ENCODE measurements at places on chromosomes 6 and 20. TPM values are rescaled to one million over a fixed set of nuclear protein-coding genes. Genes with fewer than 3 reads are reported as not detected.

- peaks cover 69% of the 10 kb centered on the region for H3K36me3 ChIP-seq
- H3K4me1 ChIP-seq, result peaks cover 84% of the 10 kb centered on the region
- no peak for DNase-seq
- H3K27me3 ChIP-seq, result no peaks in the 10 kb centered on the region
- peak overlapping the region; percentile 97 for H3K27ac ChIP-seq
- H3K4me3 ChIP-seq, result no peak overlapping the region
Observed at GRCh38 chr6:158050107-158050735, 68.6 kb downstream of the SYNJ2 start.

GRCh38 chr20:52039790-52040189 is 151.8 kb downstream of the ZFP64 start:
- H3K27me3 ChIP-seq, result peaks cover 5% of the 10 kb centered on the region
- no peak for DNase-seq
- H3K36me3 ChIP-seq, result no peaks in the 10 kb centered on the region
- no peaks in the 10 kb centered on the region for H3K4me1 ChIP-seq
- no peak overlapping the region for H3K4me3 ChIP-seq
- no peak overlapping the region for H3K27ac ChIP-seq

DNA sequence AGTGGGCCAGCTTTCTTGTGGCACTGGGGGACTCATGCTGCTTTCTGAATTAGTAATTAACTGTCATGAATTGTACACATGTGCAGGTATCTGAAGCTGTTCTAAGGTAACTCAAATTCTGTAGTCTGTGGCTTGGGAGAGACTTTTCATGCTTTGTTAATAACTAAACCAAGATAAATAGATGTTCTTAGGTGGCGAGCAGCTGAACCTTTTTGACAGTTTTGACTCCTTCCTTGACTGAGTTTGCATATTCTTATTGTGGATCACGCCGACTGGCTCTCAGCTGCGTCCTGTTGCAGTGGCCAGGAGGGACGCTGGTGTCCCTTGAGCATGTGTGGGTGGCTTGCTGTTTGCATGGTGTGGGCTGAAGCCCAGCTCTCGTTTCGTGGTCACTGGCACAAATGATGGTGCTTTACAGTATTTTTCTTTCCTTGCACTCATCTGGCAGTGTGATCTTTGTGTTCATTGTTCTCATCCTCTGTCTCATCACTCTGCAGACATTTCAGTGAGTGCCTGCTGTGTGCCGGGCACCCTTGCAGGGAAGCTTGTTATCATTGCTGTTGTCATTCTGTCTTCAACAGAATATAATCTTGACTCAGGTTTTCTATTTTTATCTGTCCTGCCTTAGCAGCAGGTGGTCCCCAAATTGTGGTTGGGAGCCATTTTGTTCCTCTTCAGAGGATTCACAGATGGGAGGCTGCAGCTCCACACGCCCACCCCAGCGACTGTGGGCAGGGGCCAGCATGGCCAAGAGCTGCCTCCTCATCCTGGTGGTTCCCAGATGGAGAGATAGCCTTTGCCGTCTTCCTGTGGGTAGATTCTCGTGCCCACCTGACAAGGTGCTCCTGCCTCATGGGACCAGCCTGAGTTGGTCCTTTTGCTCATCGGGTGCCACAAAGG is 39.6 kb downstream of the DUSP22 start:
- no peak overlapping the region for H3K4me3 ChIP-seq
- no peak overlapping the region for H3K27ac ChIP-seq
- no peaks in the 10 kb centered on the region for H3K36me3 ChIP-seq
- H3K4me1 ChIP-seq, result no peaks in the 10 kb centered on the region

DNA sequence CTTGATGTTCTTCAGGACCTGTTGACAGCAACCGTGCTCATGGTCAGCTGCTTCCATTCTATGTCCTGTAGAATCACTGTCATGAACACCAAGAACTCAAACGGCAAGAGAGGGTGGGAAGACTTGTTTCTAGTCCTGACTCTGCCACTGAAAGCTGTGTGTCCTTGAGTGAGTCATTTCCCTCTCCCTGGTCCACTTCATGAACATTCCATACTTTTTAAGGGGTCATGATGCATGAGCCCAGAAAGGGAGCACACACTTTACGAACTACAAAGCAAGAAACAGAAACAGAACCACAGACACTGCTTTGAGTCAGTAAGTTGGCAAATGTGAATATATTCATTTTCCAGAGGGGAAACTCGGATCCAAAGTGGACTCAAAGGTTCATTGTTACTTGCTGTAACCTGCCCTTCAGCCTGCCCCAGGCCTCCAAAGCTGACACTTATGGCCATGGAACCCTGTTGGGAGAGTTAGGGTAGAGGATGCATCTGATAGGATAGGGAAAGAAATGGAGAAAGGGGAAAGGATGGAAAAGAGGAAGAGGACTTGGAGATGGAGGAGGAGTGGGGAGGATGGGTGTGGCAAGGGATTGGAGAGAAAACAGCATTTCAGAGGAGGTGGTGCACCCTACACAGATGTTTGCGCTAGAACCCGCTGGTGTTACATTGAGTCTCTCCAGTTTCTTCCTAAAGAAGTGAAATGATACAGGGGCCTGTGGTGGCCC is 129.8 kb downstream of the FOXO3 start:
- peak; percentile 48 for DNase-seq
- H3K4me3 ChIP-seq, result peak overlapping the region; percentile 10
- H3K27ac ChIP-seq, result peak overlapping the region; percentile 34

Gene TSHZ2
- total RNA-seq, result not detected

GRCh38 chr20:3166338-3166912 is 6.8 kb upstream of the FASTKD5 start:
- no peak overlapping the region for H3K27ac ChIP-seq
- no peak for DNase-seq
- H3K36me3 ChIP-seq, result no peaks in the 10 kb centered on the region
- H3K27me3 ChIP-seq, result peaks cover 2% of the 10 kb centered on the region

Gene CST4
- total RNA-seq, result not detected

- peak overlapping the region; percentile 74 for H3K27ac ChIP-seq
- no peaks in the 10 kb centered on the region for H3K27me3 ChIP-seq
- peaks cover 49% of the 10 kb centered on the region for H3K4me1 ChIP-seq
Observed at GRCh38 chr6:148952147-148953035, 205.6 kb downstream of the UST start.

GRCh38 chr6:49766762-49767161 is 20.3 kb downstream of the PGK2 start:
- DNase-seq, result no peak
- no peaks in the 10 kb centered on the region for H3K36me3 ChIP-seq

DNA sequence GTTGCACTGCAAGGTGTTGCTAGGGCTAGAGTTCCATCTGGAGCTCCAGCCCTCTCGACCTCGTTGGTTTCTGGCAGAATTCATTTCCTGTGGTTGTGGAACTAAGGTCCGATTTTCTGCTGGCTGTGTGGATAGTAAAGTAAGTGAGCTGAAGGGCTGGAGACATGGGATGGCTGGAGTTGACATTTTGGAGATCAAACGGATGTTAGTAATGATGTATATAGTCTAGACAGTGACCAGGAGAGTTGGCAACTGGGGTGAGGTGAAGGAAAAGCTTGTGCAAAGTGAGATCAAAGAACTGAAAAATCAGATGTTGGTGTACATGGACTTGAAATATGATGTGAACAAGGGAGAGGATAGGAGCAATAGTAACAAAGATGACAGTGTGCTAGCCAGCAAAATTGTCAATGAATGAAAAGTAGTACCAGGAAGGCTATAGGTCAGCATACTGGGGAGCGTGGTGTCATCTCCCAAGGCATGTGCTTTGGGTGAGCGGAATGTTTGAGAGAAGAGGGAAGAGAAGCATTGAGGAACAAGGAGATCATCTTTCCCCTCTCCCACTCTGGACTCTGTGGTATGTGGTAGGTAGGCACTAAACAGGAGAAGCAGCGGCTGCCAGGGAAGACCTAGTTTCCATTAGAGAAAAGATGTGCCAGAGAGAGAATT is 7.8 kb downstream of the QRSL1 start:
- peaks cover 5% of the 10 kb centered on the region for H3K36me3 ChIP-seq
- H3K4me3 ChIP-seq, result no peak overlapping the region
- no peak overlapping the region for H3K27ac ChIP-seq
- no peaks in the 10 kb centered on the region for H3K27me3 ChIP-seq

Gene PRRT1
- total RNA-seq, result 5.8 TPM

GRCh38 chr20:40882152-40882551 is 146.5 kb upstream of the TOP1 start:
- no peak overlapping the region for H3K4me3 ChIP-seq
- no peaks in the 10 kb centered on the region for H3K36me3 ChIP-seq
- no peak overlapping the region for H3K27ac ChIP-seq

DNA sequence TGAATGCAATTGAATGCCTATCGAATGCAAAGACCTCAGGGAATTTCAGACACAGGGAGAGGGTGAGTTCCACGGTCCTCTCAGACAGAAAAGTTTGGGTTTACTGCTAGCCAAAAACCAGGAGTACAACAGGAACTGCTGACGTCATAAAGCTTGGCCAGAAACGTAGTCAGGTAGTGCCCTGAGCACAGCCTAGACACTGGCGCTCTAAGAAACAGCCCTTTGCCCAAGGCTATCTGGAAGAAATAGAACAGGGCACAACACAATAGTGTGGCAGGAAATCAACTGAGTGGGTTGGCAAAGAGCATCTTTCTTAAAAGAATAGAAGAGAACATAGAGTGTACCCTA is 58.0 kb downstream of the GFOD1 start:
- peaks cover 23% of the 10 kb centered on the region for H3K4me1 ChIP-seq
- no peak for DNase-seq
- H3K36me3 ChIP-seq, result no peaks in the 10 kb centered on the region
- no peak overlapping the region for H3K27ac ChIP-seq

Gene VWA7
- total RNA-seq, result 0.41 TPM

Gene DSTN
- 497 TPM for total RNA-seq
